ENCODE measurements at places on chromosomes 4 and X.
A peak's percentile ranks its signal among the peaks of the same experiment; 100 is the strongest.

DNA sequence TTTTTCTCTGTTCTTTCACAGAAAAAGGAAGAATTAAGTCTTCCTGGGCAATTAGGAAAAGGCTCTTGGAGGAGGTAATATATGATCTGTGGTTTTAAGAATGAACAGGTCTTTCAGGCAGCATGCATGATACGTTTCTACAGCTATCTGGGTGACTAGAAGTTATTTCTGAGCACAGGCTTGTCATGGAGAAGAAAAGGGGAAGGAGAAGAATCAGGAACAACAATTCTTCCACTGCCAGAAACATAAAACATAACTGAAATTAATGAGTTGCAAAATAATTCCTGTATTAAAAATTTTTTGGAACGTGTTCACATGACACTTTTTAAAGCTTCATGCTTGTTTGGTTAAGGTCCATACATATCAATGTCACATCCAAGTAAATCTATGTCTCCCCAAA, 17.7 kb upstream of the STIM2 start:
- no peak for DNase-seq

DNA sequence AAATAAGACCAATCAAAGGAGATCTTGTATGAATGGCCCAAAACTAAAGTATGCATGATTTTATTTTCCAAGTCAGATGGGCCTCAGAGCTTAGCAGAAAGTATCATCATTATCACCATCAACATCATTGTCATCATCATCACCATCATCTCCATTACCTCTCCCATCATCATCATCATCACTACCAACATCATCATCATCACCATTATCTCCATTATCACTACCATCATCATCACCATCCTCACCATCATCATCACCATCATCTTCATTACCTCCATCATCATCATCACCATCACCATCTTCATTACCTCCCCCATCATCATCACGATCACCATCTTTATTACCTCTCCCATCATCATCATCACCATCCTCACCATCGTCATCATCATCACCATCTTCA, 363.9 kb downstream of the DHRSX start:
- DNase-seq, result no peak

DNA sequence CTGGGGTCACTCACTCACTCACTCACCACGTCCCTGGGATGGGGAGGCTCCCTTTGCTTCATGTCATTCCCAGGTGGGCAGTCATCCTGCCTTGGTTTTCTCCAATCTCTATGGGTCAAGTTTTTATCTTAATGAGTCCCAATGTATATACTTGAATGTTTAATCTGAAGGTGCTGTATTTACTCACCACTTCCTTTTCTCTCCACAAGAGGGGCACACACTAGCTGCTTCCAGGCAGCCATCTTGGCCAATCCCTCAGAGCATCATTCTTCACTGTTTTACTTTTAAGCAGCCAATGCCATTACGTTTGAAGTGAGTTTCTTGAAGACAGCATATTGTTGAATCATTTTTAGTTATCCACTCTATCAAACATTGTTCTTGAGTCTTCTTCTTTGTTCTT, 153.4 kb upstream of the ARSJ start:
- no peak for DNase-seq

DNA sequence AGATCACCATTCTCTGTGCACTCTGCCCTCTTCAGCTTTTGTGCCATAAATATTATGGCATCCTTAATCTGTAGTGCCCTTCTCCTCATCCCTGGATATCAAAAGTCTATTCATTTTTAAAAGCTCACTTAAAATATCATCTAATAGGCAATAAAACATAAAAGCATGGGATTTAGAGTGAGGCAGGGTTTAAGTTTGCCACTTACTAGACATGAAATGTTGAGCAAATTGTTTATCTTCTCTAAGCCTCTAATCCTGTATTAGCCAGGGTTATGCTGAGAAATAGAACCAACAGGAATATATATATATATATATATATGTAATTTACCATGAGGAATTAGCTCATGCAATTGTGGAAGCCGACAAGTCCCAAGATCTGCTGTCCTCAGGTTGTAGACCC, 472.4 kb upstream of the HS3ST1 start:
- no peak for DNase-seq

DNA sequence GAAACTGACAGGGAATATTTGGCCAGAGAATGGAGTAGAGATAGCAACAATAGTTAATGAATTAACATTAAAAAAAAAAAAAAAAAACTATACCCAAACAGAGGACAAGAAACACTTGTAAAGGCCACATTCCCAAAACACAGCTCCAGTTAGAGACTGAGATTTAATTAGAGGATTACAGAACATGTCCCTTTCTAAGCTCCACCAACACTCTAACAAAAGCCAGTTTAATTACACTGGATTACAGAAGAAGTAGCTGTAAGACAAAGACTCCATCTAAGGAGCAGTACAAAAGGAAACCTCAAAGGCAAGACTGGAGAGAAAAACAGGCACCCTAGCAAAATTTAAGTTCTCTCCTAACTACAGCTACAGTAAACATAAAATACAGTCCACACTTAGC, 1247.7 kb upstream of the AGA start:
- no peak for DNase-seq

DNA sequence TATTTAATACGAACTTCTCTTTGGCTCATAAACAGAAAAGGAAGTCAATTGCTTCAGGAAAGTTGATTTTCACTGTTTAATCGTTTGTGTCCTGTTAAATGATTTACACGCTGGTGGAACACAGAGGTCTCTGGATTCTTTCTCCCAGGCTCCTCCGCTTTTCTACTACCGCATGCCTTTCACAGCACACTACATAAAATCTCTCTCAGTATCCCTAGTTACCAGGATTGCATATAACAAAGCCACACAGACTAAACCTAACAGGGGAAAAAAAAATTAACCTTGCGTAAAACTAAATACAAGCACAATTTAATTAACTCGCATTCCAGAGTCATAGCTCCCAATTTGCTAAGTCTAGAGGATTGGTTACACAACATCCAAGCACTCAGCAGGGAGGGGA, 133.9 kb downstream of the CORIN start:
- DNase-seq, result no peak

- DNase-seq, result no peak
Observed at GRCh38 chrX:110600745-110601310, 194.8 kb downstream of the CHRDL1 start.

DNA sequence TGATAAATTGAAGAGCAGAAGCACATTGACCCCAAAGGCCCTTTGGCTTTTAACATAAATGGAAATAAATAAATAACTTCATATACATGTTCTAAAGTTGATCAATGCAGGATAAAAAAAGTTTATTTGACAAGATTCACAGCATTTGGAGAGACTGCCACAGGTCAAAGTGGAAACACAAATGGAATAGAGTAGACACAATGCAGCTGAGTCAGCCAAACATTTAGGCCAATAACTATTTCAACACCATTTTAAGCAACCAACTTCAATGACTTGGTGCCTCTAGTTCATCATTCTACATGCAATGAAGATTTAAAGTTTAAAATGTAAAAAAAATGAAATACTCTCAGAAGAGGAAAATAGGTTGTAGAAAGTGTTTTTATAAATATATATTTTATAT, 365.2 kb downstream of the FAT4 start:
- DNase-seq, result no peak

DNA sequence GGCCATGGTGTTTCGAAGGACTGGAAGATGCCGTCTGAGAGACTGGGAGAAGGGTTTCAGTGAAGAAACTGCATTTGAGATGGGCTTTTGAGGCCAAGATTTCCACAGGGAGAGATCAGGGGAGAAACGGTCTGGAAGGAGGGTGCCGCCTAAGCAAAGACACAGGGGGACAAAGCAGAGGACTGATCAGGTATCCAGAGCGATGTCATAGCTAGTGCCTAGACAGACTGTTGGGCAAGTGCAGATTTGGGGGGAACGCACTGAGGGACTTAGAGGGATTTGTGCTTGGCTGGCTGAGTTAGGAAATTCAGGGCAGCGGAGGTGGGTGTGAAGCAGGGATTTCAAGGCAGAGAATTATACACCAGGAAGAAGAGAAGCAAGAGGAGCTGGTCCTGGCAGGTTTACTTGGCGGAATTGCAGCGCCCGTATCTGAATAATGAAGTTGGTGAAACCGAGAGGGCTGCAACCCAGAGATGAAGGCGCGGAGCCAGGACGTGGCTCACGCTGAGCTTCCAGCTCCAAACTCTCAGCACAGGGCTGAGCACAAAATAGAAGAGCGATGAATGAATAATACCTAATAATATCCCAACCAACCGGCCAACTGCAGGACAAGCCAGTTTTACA, 106.9 kb downstream of the MAML3 start:
- DNase-seq, result no peak

DNA sequence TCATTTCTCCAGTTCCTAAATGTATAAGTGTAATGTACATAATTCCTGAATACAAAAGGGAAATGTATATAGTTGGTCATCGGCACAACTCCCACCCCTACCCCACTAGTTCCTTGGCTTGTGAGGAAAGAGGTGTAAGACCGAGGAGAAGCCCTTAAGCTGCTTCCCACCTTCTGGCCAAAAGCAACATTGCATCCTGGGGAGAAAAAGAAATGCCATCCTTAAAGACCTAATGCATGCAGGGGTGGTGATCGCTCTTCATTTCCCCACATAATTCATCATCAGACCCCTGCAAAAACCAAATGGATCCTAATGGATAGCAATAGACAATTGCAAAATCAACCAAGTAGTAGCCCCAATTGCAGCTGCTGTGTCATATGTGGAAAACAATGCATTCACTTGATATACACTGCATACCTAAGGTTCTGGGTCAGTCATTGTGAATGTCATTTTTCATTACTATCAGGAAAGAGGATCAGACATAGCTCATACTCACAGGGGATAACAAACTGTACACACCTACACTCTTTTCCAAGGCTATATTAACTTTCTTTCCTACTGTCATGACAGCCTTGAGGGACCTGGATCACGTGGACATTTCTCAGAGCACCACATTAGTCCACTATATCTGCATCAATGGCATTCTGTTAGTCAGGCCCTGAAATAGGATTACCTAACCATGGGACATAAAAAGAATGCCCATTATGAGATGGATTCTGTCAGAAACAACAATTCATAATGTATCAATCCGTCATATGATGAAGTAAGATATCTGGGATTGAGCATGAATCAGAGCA, 31.7 kb upstream of the NFXL1 start:
- DNase-seq, result no peak

DNA sequence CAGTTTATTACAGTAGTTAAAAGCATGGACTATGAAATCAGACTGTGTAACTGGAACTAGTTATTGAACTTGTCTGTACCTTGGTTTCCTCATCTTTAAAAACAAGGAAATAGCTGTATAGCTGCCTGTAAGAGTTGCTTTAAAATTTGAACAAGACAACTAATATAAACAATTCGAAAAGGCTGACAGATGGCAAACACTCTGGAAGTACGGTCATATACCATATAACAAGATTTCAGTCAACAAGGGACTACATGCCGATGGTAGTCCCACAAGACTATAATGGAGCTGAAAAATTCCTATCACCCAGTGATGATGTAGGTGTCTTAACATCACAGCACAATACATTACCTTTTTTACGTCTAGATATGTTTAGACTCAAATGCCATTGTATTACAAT, 78.7 kb downstream of the CNOT6L start:
- no peak for DNase-seq

DNA sequence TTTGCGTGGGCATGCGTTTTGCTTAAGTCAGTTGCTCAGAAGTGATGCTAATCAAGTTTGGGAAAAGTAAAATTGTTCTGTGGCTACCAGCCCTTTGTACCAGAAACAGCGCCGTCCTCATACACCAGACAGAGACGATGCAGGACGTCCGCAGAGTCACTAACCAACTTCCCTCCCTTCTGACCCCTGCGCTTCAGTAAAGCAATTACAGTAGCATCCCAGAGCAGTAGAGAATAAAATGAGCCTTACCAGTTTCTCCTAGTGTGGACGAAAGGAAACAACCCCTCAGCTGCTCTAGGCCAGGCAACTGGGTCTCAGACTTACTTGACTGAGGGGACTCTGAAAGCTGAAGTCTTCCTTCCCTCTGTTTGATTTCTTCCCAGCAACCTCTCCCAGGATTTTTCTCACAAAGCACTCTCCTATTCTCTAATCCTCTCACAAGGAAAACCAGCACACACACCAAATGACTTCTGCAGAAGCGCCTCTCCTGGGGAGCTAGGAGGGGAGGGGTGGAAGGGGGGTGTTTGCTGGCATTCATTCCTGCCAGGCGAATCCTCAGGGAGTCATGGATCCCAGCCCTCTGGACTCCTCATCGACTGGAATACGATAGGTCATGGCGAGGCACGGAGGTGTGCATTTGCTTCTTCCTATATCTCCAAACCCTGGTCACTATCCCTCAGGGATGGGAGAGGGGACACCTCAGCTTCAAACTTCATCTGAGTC, 56.0 kb upstream of the MID1 start:
- no peak for DNase-seq

GRCh38 chrX:111098874-111099273, 2.9 kb downstream of the PAK3 start:
- DNase-seq, result peak; percentile 71

- no peak for DNase-seq
Observed at GRCh38 chr4:183700407-183700806, 41.3 kb downstream of the TRAPPC11 start.

- no peak for DNase-seq
Observed at GRCh38 chr4:74039315-74039763, 850 bp upstream of the CXCL3 start.

DNA sequence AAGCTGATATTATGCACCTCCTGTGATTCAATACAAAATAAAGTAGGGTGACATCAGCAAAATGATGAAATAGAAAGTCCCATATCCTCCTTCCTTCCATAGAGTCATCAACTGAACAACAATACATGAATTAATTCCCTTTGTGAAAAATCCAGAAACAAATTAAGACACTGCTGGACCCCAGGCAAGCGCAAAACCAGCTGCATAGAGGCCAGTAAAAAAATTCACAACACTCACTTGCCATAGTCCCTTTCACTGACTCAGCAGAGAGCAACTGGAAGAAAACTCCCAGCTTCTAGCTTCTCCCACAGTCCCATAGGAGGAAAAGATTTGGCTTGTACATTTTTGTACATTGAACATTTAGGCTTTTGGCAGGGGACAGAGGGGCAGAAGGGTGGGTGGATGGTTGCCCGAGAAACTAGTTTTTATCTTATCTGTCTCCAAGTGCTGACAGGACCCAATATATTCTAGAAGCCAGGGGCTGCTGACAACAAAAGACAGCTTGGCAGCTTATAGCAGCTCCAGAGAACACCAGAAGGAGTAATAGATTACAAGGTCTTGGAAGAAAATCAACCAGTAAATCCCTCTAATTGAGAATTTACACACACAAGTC, 124.6 kb downstream of the NDST3 start:
- no peak for DNase-seq

DNA sequence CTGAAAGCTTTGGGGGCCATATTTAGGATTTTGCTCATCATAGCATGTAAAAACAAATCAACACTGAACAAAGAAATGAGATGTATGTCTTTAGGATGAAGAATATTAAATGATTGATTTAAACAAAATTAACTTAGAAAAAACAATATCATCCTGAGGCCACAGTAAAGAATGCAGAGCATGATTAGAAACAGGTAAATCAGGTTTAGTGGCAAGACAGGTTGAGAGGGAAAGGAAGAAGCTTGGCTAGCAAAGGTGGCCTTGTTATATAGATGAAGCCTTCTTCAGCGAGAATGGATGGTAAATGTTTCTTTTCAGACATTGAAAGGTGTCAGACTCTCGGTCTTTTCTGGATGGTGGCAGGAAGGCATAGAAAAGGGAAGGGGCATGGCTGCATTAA, 11.9 kb upstream of the MAGEB16 start:
- DNase-seq, result no peak
